Breast epithelium (tissue), 4 donors: ENCODE measurements at places on chromosomes 3 and 15. TPM values are rescaled to one million over a fixed set of nuclear protein-coding genes. Genes with fewer than 3 reads are reported as not detected.

The LMAN1L gene
- total RNA-seq = not detected

The GOLGA8S gene
- 0.44 TPM for total RNA-seq

The CCDC39 gene
- total RNA-seq = 0.32 TPM

The CDHR4 gene
- not detected for total RNA-seq

The ZNF620 gene
- total RNA-seq = 0.96 TPM

The LRRC15 gene
- 0.15 TPM for total RNA-seq

The PRSS50 gene
- total RNA-seq = not detected

The CPNE9 gene
- not detected for total RNA-seq

The CCR8 gene
- not detected for total RNA-seq

The UNC45A gene
- total RNA-seq = 59.8 TPM

The TTC21A gene
- total RNA-seq = 13.1 TPM

The GOLGA8Q gene
- 1.9 TPM for total RNA-seq

The TMED3 gene
- 81.5 TPM for total RNA-seq

The CADM2 gene
- total RNA-seq = 6.9 TPM

The KLF15 gene
- 44.2 TPM for total RNA-seq

The SENP8 gene
- total RNA-seq = 2.0 TPM

The APOD gene
- total RNA-seq = 1,247 TPM

The ANKRD34C gene
- total RNA-seq = not detected

The AGBL1 gene
- not detected for total RNA-seq

The GABRB3 gene
- 1.1 TPM for total RNA-seq

The TADA3 gene
- total RNA-seq = 73.4 TPM

The IL17RE gene
- 22.0 TPM for total RNA-seq

The LSAMP gene
- total RNA-seq = 3.8 TPM

The MRPL46 gene
- total RNA-seq = 25.0 TPM

The AP3B2 gene
- total RNA-seq = 5.3 TPM

The CIDEC gene
- 92.3 TPM for total RNA-seq

The FGF12 gene
- total RNA-seq = 0.44 TPM

The TTLL3 gene
- 72.3 TPM for total RNA-seq

The LRRC34 gene
- total RNA-seq = 6.4 TPM

The SNRPA1 gene
- 26.4 TPM for total RNA-seq

The KLHL40 gene
- total RNA-seq = not detected

The PLSCR5 gene
- total RNA-seq = not detected

The SSUH2 gene
- not detected for total RNA-seq

The ROBO2 gene
- total RNA-seq = 1.4 TPM

The SOX14 gene
- not detected for total RNA-seq

The CNOT10 gene
- 26.2 TPM for total RNA-seq

The GNB4 gene
- 23.8 TPM for total RNA-seq

The C3orf62 gene
- 5.1 TPM for total RNA-seq

The TERC gene
- total RNA-seq = 125 TPM

The HRG gene
- not detected for total RNA-seq

The VGLL3 gene
- total RNA-seq = 17.9 TPM

The ECE2 gene
- total RNA-seq = not detected
